ENCODE measurements at places on chromosomes 12 and 14. TPM values are rescaled to one million over a fixed set of nuclear protein-coding genes. Genes with fewer than 3 reads are reported as not detected.

GRCh38 chr12:120992989-120993388 is 14.6 kb downstream of the HNF1A start:
- no peak for DNase-seq

GRCh38 chr14:57933349-57933748 is 67.5 kb upstream of the SLC35F4 start:
- no peak for DNase-seq

GRCh38 chr12:79681008-79681590 is 9.7 kb downstream of the PAWR start:
- DNase-seq = no peak

DNA sequence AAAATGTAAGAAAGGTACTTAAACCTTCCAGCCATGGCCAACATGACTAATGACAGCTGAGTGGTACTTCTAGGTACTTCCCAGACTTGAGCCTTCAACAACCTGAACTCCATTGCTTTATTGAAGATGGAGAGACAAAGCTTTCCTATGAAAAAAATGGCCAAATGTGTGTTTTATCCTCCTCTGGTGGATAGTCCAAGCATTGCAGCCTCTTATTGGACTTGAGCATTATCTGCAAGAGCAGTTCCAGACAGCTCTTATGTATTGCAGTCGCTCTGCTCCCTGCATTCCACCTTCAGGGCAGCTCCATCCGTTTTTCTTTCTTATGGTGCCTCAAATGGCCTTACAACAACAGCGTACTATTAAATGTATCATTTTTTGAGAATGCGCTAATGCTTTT is 588.2 kb downstream of the NRXN3 start:
- peak; percentile 20 for DNase-seq

GRCh38 chr12:3230758-3231375 is 153.7 kb downstream of the TSPAN9 start:
- no peak for DNase-seq

DNA sequence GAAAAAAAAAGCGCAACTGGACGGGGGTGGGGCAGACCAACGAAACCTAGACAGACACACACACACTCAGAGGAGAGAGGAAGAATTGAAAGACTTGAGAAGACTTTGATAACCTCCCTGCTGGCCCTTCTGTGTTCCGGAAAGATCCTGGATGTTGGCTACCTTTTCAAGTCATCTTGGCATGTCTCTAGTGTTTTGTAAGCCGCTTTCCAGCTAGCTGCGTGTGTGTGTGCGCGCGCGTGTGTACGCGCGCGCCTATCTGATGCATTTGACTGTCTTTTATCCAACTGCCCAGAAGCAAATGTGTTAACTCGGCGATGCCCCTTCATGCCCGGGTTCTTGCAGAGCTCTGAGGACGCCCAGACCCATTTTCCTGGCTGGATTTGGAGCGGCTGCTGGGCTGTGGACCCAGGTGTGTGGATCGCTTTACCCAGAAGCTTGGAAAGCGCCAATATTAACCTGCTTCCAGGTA is 664 bp downstream of the LRFN5 start:
- peak; percentile 13 for DNase-seq

DNA sequence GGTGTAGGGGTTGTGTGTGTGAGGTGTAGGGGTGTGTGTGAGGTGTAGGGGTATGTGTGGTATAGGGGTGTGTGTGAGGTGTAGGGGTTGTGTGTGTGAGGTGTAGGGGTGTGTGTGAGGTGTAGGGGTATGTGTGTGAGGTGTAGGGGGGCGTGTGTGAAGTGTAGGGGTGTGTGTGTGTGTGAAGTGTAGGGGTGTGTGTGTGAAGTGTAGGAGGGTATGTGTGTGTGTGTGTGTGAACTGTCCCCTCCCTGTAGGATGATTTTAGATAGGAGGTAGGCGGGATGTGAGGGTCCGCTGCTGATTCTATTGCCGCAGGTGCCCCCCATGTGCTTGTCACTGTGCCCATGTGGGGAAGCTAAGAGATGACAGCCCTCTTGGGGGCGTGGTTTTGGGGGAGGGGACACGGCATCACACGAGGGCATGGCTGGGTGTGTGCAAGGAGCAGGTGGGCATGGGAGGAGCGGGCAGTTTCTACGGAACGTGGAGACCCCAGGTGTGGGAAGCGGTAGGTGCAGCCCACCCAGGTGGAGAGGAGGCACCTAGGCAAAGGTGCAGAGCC is 88.5 kb downstream of the DDX51 start:
- no peak for DNase-seq

GRCh38 chr14:68510201-68511128 is 282.4 kb downstream of the ZFP36L1 start:
- DNase-seq = no peak

DNA sequence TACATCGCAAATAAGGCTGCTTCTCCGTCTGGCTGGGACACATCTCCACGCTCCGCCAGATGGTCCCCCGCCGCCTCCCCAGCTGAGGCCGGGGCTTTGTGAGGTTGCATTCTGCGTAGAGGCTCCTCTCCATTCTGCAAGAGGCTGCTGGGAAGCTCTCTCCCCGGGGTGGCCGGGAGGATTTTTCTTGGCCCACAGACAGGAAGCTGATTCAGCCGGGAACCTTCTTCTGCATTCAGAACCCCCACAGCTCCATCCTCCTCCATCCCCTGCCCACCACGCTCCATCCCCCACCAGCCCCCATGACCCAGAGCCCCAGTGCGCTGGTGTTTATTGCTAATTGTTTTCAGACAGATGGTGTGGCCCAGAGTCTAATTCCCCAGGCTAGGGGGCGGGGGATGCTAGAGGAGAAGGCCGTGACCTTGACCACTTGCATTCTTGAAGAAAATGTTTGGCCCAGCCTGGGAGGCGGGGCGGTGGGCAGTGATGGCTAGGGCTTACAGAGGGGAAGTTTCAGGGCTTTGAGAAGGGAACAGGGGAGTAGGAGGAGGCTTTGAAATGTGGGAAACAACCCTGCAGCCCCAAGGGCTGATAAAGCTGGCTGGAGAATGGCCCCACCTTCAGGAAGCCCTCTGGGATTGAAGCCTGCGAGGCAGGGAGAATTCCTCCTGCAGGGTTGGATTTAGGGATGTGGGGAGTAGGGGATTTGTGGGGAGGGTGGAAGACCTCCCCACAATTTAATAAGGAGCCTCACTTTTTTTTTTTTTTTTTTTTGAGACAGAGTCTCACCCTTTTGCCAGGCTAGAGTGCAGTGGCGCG is 88.5 kb upstream of the NCOR2 start:
- no peak for DNase-seq

DNA sequence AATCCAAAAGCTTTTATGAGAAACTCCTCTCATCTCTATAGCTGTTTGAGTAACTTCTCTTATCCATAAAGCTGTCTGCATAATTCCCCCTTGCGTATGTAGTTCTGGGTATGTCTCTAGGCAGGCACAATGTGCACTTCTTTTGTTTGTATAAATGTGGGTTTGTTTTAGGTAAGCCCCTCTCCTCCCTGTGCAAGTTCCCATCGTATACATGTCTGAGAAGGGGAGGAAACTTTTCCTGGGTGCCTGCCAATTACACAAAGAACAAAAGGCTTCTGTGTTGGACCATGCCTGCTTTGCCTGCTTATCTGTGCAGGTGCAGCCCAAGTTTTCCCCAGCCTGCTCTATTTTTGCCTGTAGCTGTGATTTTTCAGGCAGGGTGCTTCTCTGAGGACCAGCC is 96.7 kb downstream of the CCER1 start:
- no peak for DNase-seq

GRCh38 chr12:103050273-103050672 is 92.8 kb downstream of the ASCL1 start:
- no peak for DNase-seq

GRCh38 chr14:24721775-24722174 is 87.8 kb upstream of the GZMB start:
- DNase-seq = no peak

- DNase-seq = peak; percentile 57
Measured at GRCh38 chr12:49644620-49644994, 21.2 kb downstream of the PRPF40B start.

- DNase-seq = no peak
Measured at GRCh38 chr14:50999726-51000125, 55.4 kb upstream of the PYGL start.

- no peak for DNase-seq
Measured at GRCh38 chr14:83594874-83595273, 1935.1 kb upstream of the FLRT2 start.

DNA sequence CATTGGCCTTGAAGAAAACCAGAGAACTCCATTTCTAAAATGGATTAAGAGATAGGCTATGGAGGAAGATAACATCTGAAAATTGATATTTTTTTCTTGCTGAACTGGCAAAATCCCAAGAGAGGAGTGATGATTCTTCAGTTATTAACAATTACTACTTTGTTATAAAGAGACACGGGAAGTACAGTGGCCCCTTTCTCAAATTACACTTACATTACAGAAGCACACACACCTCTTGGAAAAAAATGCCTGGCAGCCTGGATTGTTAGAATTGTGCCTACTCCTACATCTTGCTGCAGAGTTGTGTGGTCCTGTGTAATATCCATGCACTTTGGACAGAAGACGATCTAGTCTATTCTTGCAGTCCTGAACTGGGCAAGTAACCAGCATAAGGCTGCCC is 71.7 kb downstream of the TGFB3 start:
- DNase-seq = no peak

DNA sequence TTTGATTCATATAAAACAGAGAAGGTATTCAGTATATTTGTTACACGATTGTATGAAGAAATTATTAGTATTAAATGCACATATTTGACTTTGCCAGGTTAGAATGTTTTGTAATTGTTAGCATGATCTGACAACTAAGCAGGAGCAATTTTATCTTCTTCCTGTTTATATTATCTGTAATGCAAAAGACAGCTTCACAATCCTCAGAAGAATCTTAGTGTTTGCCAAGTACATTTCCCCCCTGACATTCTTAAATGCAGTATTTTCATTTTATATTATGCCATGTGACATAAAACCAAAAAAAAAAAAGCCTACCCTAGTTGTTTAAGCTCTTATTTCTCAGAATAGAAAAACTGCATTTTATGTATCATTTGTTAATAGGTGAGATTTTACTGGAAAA is 469.4 kb downstream of the FOXG1 start:
- DNase-seq = no peak

DNA sequence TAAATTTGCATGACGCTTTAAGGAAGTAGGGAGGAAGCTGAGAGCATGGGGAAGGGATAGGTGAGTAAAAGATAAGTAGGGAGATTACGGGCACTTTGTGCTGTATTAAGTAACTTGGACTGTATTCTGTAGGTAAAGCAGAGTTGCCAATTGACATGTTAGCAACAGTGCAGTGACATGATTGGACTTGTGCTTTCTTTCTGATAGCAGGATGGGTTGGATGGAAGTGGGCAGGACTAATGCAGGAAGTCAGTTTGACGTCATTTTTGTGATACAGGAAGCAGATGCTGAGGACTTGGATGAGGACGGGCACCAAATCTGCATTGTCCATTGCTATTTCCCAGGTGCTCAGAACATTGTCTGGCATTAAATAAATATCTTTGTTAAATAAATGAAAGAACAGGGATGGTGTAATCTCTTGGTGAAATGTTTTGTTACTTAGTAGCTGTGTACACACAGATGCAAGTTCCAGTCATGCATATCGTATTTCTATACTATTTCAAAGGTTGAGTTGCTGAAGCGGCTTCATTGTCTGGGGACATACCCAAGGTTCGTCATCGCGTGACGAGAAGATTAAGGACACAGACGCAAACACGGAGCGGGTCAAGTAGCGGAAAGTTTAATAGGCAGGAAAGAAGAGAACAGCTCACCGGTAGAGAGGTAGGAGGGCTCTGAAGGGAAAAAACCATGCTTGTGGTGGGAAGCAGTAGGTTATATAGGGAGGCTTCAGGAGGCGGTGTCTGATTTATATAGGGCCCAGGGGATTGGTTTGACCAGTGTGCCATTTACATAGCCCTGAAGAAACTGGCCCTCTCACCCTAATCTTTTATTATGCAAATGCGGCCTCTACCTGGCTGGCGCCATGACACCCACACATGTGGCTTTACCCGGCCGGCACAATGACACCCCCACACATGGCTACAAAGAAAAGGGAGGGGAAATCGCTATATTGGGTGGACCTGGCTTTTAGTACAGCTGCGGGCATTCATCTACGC is 30.7 kb downstream of the GUCY2C start:
- no peak for DNase-seq

DNA sequence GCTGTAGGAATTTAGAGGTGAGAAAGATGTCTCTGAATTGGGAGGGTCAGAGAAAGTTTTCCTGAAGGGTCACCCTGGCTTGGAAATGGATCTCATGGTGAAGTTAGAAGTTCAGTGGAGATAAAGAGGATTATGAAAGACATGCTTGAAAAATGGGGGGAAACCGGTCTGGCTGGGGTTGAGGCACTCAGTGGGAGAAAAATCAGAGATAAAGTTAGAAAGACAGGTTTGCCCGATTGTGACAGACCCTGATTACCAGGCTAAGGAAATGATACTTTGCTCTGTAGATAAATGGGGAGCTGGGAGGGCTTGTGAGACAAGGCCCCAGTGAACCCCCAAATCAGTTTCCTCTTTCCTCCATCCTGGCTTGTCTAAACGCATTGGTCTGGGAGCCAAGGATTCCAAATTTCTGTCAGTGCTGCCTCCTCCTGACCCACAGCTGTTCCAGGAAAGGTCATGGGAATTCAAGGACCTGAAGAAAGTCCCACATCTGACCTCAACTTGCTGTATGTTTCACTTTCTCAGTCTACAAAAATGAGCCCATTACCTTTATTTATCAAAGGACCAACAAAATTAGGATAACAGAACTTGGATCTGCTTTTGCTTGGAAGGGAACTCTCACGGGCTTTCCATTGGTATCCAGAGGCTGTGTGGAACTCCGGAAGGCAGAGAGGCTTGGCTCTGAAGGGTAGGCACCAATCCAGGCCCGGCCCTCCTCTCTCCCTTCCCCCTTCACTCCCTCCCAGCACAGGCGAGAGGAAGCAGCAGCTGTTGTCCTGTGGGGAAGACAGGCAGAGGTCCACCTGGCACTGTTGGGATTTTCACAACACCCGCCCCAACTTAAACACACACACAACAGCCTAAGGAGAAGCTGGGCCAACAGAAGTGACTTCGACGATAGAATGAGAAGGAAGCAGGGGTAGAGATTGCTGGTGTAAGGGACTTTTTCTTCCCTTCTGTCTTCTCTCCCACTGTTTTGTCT is 3.4 kb upstream of the RNASE7 start:
- no peak for DNase-seq

DNA sequence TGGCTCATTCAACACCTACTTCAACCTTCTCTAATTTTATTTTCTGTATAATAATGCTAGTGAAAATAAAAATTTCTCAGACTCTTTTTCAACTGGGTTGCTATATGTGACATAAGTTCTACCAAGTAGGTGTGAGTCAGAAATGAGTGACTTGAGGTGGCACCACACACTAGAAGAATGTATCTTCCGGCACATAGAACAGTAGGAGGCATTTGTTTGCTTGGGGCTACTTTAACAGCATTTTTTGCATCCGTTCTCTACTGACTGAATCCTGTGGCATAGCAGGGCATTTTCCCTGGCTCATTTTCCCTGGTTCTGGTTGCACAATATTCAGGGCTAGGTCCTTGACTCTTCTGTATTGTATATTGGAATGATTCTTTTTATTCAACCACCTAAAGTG is 194.0 kb upstream of the SLC16A7 start:
- DNase-seq = no peak

The CTSG gene
- total RNA-seq = not detected

The NPC2 gene
- 59.3 TPM for total RNA-seq

The SAMD15 gene
- 0.75 TPM for total RNA-seq

The ASCL1 gene
- not detected for total RNA-seq

The RNU4-1 gene
- under 0.01 TPM for total RNA-seq

Measured in NCI-H460 (cell line).